BE2C (cell line): ENCODE measurements at places on chromosomes 16 and 17.

DNA sequence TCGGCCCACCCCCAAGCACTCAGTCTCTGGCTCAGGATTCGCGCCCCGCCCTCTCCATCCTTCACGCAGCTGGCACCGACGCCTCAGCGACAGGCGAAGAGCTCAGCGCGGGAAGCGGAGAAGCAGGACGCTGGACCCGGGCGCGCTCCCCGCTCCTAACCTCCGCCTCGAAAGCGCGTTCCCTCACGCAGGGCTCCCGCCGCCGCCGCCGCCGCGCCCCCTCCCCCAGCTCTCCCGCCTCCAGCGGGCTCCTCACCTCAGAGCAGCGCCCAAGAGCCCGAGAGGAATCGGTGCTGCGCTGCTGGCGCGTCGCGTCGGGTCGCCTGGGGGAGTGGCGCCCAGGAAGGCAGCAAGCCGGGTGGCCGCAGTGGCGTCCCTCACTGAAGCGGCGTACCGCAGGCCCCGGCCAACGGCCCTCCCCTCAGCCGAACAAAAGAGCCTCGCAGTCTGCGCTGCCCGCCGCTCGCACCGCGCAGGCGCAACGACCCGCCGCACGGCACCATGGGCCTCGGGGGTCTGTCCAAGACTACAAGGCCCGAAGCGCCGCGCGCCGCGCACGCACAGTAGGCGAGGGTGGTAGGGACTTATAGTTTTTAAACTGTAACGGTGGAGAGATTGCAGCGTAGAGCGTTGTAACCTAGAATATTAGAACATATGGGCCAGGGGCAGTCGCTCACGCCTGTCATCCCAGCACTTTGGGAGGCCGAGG, at the start of gene CBX1:
CBX1 (minus strand) TSS at position 467 of the 709 bp plus-strand sequence. CDS start 24,474 bp downstream, outside the sequence.
- peak; percentile 97 for DNase-seq

DNA sequence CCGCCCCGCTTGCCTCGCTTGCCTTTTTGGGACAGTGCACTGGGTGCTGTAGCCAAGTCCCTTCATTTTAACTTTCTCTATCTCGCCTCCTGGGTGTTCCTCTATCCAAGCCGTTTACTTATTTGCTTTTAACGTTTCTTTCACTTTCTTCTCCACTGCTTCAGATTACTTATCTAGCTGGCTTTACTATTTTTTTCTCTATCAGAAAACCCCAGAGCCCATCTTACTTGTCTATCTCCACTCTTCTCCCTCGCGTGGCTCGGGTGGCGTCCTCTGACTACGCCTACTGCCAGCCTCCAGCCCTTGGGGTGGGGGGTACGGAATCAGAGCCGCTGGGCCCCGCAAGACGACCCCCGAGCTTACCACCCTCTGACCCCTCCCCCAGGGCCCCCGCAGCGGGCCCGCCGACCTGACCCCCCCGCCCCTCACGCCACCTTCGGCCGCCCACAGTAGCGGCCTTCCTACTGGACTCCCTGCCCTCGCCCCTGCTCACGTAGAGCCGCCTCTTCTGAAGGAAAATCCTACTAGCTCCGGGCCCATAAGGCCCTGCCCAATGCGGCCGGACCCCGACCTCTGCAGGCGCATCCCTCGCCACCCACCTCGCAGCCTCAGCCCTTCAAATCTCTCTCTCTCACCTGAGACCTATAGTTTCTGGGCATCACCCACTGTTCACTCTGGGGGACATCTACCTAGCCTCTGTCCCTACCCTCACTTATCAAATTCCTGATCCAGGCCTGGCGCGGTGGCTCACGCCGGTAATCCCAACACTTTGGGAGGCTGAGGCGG, 1.0 kb upstream of the SLC12A4 start:
- no peak for DNase-seq

DNA sequence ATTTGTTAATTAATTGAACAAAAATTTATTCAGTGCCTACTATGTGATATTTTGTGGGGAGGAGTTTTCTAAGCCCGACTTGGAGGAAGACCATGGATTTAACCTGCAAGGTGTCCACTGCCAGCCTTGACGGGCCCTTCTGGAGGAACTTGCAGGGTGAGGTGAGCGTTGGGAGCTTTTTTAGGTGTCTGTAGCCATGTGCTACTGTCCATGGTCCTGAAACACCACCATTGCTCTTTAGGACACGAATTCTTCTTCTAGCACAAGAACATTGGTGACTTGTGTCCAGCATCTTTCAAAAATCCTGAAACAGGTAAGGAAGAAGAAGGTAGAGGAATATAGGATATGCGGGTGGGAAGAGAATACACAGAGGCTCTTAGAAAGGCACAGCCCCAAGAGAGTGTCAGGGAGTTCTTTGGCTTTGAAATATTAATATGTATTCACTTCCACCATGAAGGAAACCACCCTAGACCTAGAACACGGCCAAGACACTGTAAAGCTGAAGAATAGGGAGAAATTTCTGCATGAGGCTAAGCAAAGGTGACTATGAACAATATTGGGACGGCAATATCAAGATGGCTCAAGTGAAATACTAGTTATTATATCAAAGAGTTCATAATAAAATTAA, 27.9 kb upstream of the OR4D1 start:
- DNase-seq: no peak

DNA sequence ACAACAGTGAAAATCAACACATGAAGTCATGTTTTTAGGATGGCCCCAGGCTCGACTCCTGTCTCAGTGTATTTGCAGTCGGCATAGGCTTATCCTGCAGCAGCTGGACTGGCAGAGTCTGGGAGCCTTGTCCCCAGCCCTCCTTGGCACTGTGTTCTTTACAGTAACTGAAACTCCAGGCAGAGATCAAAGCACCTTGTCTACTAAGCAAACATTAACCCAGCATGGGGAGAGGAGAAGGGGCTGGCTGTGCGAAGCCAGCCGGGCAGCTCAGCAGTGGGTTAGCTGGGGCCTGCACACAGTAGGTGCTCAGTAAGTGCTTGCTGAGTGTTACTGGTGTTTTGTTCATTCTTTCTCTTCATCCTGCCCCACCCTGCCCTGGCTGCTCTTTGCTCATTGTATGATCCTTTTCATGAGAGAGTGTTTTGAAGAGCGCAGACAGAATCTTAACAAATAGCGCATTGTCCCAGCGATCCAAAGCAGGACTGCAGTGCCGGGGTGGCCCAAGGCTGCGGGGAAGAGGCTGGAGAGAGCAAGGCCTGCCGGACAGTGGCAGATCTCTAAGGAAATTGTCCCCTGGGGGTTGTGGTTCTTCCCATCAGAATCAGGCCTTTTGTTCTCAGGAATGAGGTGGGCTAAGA, 23.5 kb upstream of the ITGB4 start:
- no peak for DNase-seq

GRCh38 chr16:76748461-76749348, 442.3 kb upstream of the MON1B start:
- DNase-seq: no peak

GRCh38 chr16:78551487-78552085, 452.1 kb downstream of the WWOX start:
- DNase-seq: no peak

DNA sequence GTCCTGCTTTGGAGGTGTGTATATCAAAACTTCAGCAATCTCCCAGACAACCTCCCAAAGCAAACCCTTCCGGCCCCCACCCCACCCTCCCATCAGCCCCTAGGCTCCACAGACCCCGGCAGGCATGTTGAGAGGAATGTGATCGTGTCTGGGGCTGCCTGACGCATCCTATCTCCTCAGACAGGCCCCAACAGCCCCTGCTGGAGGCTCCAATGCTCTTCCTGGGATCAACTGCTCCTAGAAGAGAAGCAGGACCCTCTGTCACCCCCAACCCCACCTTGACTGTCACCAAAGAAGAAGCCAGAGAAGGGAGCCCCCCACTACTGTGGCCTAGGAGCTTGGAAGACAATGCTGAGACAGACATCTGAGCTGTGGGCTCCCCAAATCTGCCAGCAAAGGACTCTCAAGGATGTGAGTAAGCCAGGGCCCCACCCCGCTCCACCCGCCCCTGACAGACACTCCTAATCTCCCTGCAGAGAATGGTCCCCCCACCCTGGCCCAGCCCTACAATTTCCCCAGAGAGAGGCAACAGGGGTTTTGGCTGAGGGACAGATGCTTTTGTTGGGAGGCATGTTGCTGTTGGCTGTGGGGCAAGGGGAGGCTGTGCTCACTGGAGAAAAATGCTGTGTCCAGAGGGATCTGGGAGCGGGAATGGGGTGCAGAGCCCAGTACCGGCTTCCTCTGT, 1.6 kb upstream of the KRT14 start:
- no peak for DNase-seq

DNA sequence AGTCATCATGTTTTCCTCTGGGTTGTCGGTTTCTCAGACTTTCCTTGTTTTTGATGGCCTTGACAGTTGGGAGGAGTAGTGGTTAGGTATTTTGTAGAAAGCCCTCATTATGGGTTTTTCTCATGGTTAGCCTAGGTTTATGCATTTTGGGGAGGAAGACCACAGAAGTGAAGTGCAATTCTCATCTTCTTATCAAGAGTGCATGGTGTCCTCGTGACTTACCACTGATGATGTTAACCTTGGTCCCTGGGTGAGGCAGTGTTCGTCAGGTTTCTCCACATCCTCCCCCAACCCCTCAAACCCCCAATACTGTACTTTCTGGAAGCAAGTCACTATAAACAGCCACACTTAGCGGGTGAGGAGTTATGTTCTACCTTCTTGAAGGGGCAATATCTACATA, 42.3 kb downstream of the BPTF start:
- DNase-seq: no peak

DNA sequence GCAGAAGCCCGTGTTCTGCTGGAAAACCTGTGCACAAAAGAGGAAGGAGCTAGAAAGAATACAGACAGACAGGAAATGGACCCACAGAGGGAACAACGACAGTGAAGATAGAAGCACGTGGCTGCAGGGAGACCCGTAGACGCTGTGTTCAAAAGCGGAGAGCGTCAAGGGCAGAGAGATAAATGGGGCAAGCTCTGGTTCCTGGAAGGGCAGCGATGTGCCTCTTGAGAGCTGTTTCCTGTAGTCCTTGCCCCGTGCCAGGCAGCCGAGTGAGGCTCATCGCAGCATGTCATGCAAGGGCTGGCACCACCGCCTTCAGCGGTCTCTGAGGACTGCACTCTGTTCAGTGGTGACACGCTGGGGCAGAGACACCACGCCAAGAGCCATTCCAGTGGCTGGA, 43.6 kb upstream of the CACNG5 start:
- DNase-seq: no peak

DNA sequence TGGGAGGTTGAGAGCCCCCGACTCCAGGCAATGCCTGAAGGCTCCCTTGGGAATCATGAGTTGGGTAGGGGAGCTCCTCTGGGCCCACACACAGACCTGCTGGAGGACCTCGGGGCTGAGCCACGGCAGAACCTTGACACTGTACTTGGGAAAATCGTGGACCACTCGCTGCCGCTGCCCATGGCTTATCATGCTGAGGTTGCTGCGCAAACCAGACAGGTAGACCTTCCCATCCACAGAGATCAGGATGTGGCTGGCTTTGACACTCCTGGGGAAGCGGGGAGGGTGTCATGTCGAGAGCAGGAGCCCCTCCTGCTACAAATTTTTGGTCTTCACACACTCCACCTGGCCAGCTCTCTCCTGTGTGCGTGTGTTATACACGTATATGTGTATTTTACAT, 7.2 kb upstream of the LIMD2 start:
- DNase-seq: no peak

DNA sequence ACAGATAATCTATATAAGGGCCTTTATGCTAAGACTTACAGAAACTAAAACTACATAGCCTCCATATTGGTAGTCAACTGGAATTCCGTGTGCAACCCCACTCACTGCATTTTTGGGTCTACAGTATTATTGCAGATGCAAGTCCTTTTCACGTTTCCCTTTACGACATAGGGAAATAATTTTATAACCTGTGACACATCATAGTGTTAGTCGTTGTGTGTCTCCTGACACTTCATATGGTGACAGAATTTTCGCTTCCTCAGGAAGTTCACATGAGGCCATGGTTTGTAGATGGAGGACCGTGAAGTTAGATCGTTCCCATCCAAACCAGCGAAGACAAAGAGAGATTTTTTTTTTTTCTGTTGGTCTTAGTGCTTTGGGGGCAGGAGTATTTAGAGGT, 15.7 kb upstream of the MRC2 start:
- no peak for DNase-seq

DNA sequence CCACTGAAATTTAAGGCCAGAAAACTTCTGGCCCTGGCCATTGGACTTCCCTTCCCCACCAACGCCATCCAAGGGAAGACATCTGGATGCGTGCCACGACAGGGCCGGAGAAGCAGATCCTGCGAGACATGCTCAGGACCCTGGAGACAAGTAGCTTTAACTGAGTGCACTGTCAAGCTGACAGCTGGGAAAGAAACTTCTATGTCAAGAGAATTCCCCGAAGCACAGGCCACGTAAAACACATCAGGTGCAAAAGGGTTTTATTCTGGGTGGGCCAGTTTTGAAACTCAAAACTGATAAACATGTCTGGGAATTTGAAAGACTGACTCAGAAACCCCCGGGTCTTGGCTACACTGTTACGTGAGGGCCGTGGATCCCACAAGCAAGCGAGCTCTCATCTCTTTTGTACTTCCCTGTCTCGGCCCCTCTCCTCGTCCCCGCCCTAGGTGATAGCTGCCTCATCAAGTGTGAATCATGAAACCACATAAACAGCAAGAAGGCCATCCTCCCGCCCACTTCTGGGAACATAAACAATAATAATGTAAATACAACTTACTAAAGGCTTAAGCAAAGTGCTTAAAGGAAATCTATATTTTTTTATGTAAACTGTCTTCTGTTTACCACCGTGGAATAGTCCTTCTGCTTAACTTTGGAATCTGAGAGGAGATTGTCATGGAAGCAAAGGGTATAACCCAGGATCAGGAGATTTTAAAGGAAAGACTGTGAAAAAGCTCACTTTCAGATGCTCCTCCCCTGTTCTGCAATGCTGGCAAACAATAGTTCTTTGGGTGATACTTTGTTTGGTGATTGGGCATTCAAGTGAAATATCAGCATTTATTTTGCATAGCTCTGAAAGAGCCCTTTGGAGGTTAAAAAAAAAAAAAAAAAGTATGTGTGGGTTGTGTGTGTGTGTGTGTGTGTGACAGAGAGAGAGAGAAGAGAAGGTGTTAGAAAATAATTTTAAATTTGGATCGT, 406.0 kb upstream of the MAF start:
- no peak for DNase-seq

GRCh38 chr16:9123871-9124270, 32.4 kb downstream of the HAPSTR1 start:
- no peak for DNase-seq

DNA sequence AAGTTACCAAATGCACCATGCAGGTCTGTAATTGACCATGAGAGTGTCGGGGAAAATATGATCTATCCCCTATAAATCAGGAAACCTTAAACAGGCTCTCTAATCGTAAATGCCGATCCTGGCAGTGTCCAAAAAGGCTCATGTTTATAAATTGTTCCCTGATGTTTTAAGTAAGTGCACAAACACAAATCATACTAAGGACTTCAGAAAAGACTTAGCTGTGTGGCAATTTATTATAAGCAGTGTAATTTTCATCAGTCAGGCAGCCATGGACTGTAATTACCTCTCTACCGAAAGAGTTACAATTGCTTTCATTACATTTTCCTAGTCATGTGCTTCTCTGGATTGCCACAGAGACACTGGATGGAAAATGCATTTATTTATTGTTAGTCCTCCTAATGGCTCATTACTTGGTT, 73.4 kb upstream of the COX10 start:
- no peak for DNase-seq

DNA sequence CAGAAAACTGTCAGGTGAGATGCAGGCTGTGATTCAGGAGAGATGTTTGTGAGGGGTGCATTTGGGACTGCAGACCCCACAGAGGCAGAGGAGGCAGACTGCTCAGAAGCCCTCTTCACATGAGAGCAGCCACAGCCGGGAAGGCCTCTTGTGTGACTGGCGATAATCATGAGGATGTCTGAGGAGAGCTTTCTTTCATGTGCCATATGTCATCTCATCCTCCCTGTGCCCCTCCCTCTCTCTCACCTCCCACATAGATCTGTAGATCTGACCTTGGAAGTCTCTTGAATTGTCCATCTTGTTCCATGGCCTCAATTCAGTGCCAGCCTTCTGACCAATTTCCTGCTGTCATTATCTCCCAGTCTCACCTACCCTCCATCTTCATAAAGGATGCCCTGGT, 50.5 kb downstream of the EPN2 start:
- no peak for DNase-seq
